Type B pancreatic cell (in vitro differentiated cells): ENCODE measurements at places on chromosomes 3 and 15. TPM values are rescaled to one million over a fixed set of nuclear protein-coding genes. Genes with fewer than 3 reads are reported as not detected.

Gene WNT7A
- total RNA-seq, result 3.4 and 15.1 TPM in 2 replicates

Gene WDR93
- 0.29 and 1.5 TPM in 2 replicates for total RNA-seq

Gene GREM1
- 2.5 and 56.6 TPM in 2 replicates for total RNA-seq

Gene C3orf22
- not detected in 2 replicates for total RNA-seq

Gene KLHL6
- total RNA-seq, result not detected in 2 replicates

Gene RAD18
- 13.5 and 21.3 TPM in 2 replicates for total RNA-seq

Gene SAXO2
- total RNA-seq, result 2.4 and 5.8 TPM in 2 replicates
